Fibroblast of skin of back (primary cell): ENCODE measurements at places on chromosomes 3 and 15.

GRCh38 chr15:45224621-45225217, 27.3 kb upstream of the SLC28A2 start:
- DNase-seq: no peak

GRCh38 chr15:40721701-40722100, 26.7 kb downstream of the RAD51 start:
- DNase-seq: no peak

DNA sequence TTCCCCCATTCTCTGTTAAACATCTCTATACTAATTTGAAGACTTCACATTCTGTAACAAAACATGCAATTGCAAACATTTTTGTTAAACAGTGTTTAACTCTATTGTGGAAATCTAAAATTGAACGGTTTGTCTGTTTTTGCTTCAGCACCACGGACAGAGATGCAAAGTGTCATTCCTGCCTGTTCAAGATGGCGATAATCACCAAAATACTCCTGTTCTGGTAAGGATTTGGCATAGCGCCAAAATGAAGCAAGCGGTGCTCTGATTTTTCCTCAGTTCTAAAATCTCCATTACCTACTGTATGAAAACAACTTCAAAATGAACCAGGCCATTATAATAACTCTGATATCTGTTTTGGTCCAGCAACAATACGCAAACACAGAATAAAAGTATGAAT, 129.7 kb upstream of the TUSC7 start:
- peak; percentile 33 for DNase-seq

- DNase-seq: peak; percentile 59
Observed at GRCh38 chr3:64355401-64355807, 130.1 kb upstream of the PRICKLE2 start.

- no peak for DNase-seq
Observed at GRCh38 chr15:66068801-66069200, 184.7 kb downstream of the MEGF11 start.

DNA sequence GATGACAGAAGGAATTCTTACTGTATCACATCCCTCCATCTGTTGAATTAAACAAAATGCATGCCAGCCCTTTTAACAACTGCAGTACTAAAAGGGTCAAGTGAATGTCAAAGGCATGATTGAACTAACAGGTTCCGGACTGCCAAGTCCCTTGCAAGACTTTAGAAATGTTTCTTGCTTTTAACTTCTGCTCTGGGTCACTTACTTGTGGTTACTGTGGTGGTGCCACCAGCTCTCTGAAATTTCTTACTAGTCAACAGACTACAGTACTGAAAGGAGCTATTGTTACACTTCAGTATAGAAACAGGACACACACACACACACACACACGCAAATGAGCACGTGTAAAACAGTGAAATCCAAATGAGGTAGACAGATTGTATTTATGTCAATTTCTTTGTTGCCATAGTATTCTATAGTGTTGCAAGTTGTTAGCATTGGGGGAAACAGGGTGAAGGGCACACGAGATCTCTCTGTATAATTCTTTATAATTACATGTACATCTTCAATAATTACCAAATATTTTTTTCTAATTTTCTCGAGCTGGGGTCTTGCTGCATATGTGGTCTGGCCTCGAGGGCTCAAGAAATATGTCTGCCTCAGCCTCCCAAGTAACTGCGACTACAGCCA, 79.9 kb upstream of the SLC25A26 start:
- no peak for DNase-seq

DNA sequence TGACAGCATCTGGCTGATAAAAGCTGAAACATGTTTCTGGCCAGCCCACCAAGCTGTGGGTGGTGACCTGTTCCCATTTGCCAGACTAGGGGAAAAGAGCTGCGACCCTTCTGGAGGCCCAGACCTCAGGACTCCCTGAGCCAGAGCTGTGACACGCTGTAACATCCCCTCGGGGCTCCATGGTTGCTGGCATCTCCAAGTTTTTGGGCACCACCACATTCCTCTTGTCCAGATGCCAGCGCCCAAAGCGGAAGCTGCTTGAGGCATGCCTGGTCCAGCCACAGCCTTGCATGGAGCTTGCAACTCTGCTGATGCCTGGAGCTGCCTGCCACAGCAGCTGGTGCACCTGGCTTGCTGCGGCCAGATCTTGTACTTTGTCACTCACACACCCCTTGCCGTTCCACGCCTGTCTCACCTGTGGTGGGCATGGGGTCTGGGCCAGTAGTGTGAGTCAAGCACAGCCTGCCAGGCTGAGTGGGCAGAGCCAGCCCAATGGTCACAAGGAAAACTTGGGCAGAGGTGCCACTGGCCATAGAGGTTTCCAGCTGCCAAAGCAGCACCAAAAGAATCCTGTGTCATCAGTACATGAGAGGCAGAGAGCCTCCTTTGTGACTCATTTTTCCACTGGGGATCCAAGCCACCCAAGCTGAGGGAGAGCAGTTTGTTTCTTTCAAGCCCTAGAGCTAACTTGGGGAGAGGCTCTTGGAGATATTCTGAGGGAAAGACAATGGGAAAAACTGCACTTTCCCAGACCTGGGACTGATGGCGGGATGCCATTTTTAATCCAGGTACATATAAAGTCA, 45.7 kb upstream of the PTX3 start:
- DNase-seq: peak; percentile 31

- DNase-seq: no peak
Observed at GRCh38 chr3:127014536-127015281, 31.8 kb downstream of the PLXNA1 start.

DNA sequence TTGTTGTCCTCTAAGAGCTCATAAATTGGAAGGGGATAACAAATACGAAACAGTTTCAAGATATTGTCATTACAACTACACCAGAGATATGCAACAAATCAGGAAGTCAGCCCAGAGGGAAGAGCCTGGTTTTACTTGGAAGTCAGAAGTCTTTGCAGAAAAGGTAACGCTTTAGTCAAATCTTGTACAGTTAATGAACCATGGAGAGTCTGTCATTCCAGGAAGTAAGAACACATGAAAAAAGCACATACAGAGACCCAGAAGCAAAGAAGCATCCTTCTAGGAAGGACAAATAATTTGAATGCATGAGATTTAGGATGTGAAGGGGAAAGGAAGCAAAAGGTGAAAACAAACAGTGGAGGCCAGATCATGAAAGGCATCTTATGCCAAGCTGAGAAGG, 19.6 kb downstream of the DYNC1LI1 start:
- DNase-seq: no peak

DNA sequence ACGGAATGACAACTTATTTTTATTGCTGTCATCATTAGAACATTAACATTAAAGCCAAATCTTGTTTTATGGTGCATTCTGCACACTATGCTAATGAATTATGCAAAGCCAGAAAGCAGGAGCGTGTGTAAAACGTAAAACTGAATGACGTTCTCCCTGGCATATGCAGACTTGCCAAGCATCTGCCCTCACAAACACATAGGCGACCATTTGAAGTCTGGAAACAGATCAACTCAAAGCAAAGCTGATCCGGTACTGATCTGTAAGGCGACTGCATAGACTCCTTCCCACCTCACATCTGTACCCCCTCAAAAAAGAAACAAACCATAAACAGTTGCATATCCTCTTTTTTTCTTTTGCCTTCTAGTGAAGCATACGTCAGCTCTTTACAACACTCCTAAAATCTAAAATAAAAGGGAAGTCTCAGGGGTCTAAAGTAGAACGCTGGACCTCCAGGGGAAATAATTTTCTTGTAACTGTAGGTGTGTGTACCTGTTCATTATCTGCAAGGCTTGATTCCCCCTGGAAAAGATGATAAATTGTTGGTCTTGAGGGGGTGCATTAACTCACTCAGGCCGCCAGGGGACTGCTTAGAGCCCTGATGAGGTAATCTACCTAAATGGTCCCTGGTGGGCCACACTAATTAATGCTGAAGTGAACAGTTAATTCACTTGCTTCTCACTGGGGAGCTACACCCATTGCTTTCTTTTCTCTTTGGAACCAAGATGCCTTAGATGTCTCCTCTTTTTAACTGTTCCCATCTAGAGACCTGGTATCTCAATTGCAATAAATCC, 231.4 kb downstream of the CDIN1 start:
- DNase-seq: no peak

- DNase-seq: no peak
Observed at GRCh38 chr3:46412786-46413298, 5.8 kb downstream of the CCRL2 start.

- no peak for DNase-seq
Observed at GRCh38 chr15:64915518-64916227, 4.0 kb downstream of the ANKDD1A start.

DNA sequence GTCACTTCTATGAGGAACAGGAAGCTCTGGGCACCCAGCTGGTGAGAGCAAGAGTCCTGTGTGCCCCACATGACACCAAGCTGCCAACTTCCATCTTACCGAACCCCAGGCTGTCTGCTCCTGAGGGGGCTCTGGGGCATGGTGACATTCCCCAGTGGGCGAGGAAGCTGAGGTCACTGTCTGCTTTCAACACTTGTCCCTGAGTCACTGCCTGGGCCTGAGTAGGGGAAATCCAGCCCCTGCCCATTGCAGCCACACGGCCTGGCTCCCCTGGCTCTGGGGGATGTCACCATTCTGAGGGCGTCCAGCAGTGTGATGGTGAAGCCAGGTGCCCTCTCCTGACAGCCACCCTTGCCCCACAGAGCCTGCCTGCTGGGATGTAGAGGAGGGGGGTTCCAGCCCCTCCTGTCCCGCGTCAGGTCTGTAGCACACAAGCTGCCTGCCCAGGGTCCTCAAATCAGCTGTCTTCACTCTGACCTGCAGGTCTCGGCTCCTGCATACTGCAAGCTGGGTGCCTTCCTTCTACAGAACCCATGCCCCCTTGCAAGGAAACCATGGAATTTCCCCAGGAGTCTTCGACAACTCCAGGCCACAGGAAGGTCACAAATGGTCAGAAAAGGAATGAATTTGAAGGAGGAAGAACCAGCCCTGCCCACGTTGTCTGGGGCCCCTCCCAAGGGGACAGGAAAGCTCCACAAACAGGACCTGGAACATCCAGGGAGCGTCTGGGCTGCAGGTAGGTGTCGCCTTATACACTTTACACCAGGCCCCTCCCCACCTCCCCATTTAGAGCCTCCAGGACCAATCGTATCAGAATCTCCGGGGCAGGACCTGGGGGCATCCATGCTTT, 69.9 kb upstream of the GATM start:
- DNase-seq: peak; percentile 42

DNA sequence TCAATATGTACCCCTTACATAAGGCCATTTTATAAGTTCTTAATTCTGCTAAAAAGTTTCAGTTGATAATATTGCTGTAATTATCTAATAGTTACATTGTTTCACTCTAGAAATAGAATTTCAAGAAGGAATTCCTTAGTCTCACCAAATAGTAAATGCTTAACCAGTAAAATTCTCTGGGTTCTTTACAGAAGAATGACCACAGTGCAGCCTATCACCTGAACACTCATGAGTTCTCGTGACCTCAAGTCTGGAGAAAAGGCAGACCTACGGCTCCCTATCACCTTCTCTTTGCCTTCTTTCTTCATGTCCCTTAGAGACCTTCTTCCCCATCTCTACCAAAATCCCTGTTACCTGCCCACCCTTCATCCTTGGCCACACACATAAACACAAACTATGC, 30.9 kb downstream of the CCDC191 start:
- no peak for DNase-seq

- no peak for DNase-seq
Observed at GRCh38 chr3:39011191-39011736, 40.5 kb downstream of the SCN11A start.

- DNase-seq: no peak
Observed at GRCh38 chr3:193772422-193772763, 179.4 kb downstream of the OPA1 start.

- peak; percentile 83 for DNase-seq
Observed at GRCh38 chr3:64650715-64651114, 37.1 kb downstream of the ADAMTS9 start.

DNA sequence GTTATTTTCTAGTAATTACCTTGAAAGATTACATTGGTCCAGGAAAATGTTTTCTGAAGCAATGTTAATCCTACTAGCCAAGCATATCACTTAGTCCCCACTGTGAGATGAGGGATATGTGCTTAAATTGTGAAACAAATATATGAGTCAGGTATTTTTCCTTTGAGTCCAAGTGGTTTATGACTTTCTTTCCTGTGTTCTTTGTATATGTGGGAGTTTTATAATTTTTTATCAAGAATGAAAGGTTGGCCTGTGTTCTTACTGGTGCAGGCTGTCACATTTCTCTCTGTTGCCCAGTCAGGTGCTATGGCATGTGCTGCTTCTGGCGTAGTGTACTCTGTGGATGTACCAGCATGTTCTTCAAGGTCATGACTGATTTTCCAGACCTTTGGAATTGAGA, 147.4 kb downstream of the CMSS1 start:
- DNase-seq: peak; percentile 23

DNA sequence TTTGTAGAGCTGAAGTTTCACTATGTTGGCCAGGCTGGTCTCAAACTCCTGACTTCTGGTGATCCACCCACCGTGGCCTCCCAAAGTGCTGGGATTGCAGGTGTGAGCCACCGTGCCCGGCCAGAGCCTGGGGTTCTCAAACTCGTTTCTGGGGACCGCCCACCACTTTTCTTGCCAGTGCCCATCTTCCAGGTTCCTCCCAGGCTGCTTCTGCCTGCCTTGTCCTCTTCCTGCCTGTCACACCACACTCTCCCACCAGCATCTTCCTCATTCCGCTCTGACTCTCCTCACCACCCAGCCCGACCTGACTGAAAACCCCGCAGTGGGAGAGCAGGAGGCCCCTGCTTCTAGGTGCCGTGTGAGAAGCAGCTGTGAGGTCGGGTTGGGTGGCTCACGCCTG, 3.1 kb upstream of the DYNLT2B start:
- no peak for DNase-seq
